ENCODE measurements at places on chromosomes 5 and 9.

GRCh38 chr9:100084128-100084453 lies 14.7 kb downstream of the ERP44 start:
- no peak for DNase-seq

DNA sequence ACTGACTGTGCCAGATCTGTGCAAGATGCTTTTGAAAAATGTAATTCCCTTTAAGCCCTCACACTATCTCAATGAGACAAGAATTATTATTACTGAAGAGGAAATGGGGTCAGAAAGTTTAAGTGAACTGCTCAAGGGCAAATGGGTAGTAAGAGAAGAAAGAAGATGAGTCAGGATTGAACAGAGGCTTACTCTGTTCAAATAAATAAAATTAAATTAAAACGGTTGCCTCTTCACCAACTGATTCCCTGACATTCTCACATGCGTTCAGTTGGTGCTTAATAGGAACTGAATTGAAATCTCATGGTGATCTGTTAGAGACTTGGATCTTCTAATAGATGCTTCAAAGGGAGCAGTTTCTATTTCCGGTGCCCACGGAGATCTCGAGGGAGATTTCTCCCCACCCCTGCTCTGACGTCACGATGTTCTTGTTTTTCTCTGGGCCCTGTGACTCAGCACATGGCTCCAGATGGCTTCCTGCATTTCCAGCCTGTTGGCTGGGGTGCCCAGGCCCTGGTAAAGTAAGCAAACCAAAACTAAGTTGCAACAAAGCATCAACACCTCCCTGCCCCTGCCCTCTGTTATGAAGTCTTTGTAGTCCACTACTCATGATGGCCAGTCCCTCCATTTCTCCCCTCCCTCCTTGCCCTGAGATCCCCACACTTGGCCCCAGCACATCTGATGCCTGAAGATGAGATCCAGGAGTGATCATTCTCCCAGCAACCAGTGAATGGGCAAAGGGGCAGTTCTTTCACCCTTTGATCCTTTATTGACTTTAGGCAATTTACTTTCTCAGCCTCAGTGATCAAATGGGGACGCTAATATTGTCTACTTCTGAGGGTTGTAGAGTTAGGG lies 106.1 kb upstream of the CPEB4 start:
- no peak for DNase-seq

GRCh38 chr5:12274236-12274635 lies 370.0 kb upstream of the CTNND2 start:
- no peak for DNase-seq

GRCh38 chr5:44233691-44234090 lies 155.5 kb downstream of the FGF10 start:
- no peak for DNase-seq

DNA sequence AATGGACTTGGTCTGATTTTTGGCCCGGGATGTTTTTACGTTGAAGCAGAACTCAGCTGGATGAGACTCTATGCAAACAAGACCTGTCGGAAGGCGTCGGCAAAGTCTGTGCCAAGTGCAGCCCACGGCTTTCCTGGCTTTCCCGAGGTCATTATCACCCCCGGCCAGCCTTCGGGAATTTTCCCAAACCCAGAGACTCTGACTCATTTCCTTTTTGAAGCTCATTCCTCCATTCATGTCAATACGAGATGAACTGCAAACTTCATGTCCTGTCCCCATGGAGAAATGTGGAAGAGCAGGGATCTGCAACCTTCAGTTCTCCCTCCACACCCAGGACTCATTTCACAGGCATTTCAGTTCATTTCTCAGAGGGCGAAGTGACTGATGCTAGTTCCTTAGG lies 95.3 kb downstream of the IRX2 start:
- DNase-seq = no peak

DNA sequence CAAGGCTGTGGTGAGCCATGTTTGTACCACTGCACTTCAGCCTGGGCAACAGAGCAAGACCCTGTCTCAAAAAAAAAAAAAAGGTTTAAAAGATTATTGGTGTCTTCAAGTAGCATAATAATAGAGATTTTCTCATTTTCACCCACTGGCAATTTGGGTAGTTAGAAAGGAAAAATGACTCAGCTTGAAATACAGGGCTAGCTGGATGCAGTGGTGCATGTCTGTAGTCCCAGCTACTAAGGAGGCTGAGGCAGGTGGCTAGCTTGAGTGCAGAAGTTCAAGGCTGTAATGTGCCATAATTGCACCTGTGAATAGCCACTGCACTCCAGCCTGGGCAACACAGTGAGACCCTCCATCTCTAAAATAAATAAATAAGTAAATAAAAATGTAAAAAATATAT lies 111.1 kb downstream of the ARRDC3 start:
- DNase-seq = no peak

DNA sequence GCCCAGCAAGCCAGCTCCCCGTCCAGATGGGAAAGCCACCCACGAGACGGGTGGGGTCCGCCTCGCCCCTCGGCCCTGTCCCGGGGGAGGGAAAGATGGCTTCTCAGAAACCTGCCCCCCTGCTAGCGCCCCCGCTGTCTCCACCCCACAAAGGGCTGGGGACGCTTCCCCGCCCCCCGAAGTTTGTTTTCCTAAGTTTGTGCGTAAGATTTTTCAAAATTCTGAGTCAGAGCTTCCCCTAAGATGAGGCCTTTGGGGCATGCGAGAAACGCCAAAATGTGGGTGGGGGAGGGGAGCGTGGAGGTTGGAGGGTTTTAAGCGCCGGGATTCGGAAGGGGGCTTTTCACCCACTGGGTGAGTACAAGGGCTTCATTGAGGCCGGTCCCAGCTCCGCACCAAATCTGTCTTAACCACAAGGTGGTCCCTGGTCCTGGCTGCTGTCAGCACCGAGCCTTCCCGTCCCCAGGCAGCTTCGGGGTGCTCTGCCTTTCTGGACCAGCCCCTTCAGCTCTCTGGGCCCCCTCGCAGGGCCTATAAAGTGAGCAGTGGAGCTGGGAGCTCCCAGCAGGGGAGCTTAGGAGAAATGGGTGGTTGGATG lies 32.3 kb downstream of the PRRX2 start:
- DNase-seq = no peak

DNA sequence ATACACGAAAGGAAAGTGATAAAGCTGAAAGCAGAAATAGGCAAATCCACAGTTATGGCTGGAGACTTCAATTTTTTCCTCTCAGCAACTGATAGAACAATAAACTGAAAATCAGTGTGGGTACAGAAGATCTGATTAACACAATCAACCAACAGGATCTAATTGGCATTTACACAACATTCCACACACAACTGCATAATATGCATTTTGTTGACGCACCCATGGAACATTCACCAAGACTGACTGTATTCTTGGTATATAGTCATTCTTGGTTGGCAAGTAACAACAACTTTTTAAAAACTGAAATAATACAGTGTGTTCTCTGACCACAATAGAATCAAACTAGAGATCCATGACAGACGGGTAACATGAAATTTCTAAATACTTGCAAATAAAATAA lies 218.7 kb upstream of the S1PR3 start:
- no peak for DNase-seq

GRCh38 chr9:2053883-2054845 lies 39.0 kb downstream of the SMARCA2 start:
- no peak for DNase-seq

GRCh38 chr5:67139030-67139429 lies 57.6 kb downstream of the CD180 start:
- no peak for DNase-seq

DNA sequence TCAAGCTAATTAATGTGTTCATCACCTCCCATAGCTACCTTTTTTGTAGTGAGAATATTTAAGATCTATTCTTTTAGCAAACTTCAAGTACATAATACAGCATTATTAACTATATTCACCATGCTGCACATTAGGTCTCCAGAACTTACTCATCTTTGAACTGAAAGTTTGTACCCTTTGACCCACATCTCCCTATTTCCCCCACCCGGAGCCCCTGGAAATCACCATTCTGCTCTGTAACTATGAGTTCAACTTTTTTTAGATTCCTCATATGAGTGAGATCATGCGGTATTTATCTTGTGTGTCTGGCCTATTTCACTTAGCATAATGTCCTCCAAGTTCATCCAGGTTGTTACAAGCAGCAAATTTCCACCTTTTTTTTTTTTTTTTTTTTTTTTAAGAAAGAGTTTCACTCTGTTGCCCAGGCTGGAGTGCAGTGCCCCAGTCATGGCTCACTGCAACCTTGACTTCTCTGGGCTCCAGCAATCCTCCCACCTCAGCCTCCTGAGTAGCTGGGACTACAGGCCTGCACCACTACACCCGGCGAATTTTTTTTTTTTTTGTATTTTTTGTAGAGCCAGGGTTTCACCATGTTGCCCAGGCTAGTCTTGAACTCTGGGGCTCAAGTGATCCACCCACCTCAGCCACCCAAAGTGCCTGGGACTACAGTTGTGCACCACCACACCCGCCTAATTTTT lies 100.4 kb upstream of the SAP30L start:
- DNase-seq = no peak

GRCh38 chr5:122398016-122398415 lies 86.0 kb downstream of the SNCAIP start:
- no peak for DNase-seq

DNA sequence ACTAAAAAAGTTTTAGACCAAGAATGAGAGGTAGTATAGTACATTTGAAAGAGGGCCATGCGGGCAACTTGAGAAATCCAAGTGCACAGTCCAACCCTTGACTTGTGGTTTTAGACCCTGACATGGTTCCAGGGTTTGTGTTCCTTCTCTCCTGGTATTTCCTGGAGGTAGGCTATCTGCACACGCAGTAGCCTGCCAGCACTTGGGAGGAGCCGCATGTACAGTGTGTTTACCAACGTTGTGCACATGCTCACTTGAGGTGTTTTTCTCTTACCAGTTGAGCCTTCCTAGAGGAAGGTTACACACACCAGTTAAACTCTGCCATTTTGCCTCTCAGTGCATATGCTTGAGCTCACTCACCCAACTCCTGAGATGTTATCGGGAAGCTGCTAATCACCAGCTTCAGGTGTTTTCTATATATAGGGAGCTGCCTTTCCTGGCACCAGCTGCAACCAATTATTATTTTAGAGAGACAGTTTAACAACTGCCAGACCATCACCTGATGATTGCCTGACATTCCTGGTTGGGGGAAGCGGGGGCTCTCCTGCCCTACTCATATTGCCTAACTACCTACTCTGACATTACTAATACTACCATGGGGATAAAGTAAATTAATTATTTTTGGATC lies 593.4 kb upstream of the TUSC1 start:
- no peak for DNase-seq

DNA sequence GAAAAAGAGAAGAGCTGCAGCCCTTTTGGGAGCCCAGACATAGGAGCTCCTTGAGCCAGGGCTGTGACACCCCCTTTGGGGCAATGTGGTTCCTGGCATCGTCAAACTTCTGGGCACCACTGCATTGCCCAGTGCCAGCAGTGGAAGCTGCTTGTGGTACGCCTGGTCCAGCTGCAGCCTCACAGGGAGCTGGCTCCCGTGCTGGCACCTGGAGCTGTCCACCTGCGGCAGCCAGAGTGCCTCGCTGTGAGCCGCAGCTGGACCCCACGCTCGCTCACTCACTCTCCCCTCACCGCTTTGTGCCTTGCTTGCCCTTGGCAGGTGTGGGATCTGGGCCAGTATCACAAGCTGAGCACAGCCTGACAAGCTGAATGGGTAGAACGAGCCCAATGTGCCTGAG lies 1150.8 kb upstream of the CDH6 start:
- no peak for DNase-seq

GRCh38 chr5:13217636-13218035 lies 726.9 kb downstream of the DNAH5 start:
- DNase-seq = no peak

GRCh38 chr5:173726846-173727557 lies 110.6 kb upstream of the BOD1 start:
- no peak for DNase-seq

- peak; percentile 49 for DNase-seq
Observed at GRCh38 chr9:81686614-81687520, 2.5 kb downstream of the TLE1 start.

DNA sequence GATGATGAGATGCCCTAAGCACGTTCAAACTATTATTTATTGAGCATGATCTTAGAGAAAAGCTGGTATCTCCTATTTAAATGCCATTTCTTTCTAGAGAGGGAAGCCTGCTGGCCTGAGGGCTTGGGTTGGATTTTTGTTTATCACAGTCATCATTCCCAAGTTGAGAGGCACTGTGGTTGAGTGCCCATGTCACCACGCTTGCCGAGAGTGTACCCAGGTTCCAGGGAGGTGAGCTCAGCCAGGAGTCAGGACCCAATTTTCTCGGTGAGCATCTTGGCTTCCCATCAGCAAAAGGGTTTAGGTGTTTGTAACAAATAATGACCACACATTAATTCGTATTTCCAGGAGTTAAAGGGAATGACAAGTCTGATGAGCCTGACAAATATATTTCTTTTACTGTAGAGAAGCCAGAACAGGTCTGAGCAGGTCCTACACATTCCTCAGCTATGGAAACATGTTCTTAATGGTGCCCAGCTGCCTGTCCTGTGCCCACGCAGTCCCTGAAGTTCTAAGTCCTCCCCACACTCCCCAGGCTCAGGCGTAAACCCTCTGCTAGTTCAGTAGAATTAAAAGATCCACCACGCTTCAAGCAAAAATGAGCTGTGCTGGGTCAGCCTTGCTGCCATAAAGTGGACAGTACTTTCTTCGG lies 258.9 kb upstream of the IRX2 start:
- no peak for DNase-seq

DNA sequence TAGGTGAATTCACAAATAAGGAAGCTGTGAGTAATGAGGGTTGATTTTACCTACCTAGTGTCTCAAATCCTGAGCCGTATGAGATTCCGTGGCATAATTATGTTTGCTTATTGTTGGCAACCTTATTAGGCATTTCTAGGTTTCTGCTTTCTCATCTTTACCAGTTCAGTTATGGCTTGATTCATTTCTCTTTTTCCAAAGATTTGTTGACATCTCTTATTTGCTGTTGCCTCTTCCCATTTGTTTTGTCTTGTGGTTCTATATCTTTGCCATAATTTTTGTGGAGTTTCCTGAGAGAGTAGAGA lies 470 bp downstream of the IL31RA start:
- DNase-seq = no peak

DNA sequence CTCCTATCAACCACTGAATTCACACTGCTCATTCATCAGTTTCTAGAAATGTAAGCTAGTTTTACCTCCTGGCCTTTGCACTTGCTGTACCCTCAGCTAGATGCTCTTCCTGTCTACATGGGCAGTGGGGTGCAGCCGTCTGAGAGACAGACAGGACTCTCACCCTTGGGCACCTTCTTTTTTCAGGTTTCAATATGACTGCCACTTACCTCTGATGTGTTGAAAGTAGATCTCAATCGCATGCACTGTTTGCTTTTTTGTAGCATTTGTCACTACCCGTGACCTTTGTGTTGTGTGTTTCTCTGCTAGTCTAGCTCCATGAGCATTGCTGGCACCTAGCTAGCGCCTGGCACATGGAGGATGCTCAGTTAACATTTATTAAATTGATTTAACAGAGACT lies 403.1 kb upstream of the TRPC7 start:
- no peak for DNase-seq

GRCh38 chr5:45741110-45741509 lies 44.9 kb upstream of the HCN1 start:
- no peak for DNase-seq

GRCh38 chr5:75672616-75673015 lies 44.6 kb downstream of the POC5 start:
- DNase-seq = no peak

GRCh38 chr5:171541341-171541776 lies 121.9 kb downstream of the FGF18 start:
- no peak for DNase-seq
